ENCODE measurements at places on chromosomes 1 and 21. TPM values are rescaled to one million over a fixed set of nuclear protein-coding genes. Genes with fewer than 3 reads are reported as not detected.

HHAT gene
- total RNA-seq: 0.65 TPM

CAPN2 gene
- total RNA-seq: 275 TPM

ASPM gene
- 33.1 TPM for total RNA-seq

JAM2 gene
- total RNA-seq: 0.15 TPM

SLC1A7 gene
- not detected for total RNA-seq

GRIK3 gene
- not detected for total RNA-seq

NEXN gene
- total RNA-seq: 3.0 TPM

VN1R5 gene
- not detected for total RNA-seq

LCE3E gene
- total RNA-seq: not detected

DISP3 gene
- under 0.01 TPM for total RNA-seq

HAO2 gene
- total RNA-seq: not detected

NR1I3 gene
- not detected for total RNA-seq

SYNC gene
- 9.1 TPM for total RNA-seq

MX2 gene
- total RNA-seq: 102 TPM

PADI1 gene
- not detected for total RNA-seq

KRTAP15-1 gene
- total RNA-seq: not detected

PAQR6 gene
- under 0.01 TPM for total RNA-seq

STMN1 gene
- 167 TPM for total RNA-seq

CHRNB2 gene
- total RNA-seq: not detected

CDK18 gene
- total RNA-seq: 0.46 TPM

WNT2B gene
- total RNA-seq: 1.4 TPM

CAMK1G gene
- not detected for total RNA-seq

CNIH3 gene
- 1.9 TPM for total RNA-seq

TNFRSF4 gene
- 0.65 TPM for total RNA-seq

AQP10 gene
- under 0.01 TPM for total RNA-seq

KRTCAP2 gene
- 119 TPM for total RNA-seq

KDF1 gene
- not detected for total RNA-seq

CELA3B gene
- total RNA-seq: not detected

WNT4 gene
- total RNA-seq: 0.15 TPM

SPRR1B gene
- not detected for total RNA-seq

KRTAP19-6 gene
- total RNA-seq: not detected

MTARC2 gene
- total RNA-seq: 5.8 TPM

TNFRSF9 gene
- total RNA-seq: 0.65 TPM
